ENCODE measurements at places on chromosomes 7 and 10. TPM values are rescaled to one million over a fixed set of nuclear protein-coding genes. Genes with fewer than 3 reads are reported as not detected.

Gene C10orf88
- 16.5 TPM for total RNA-seq

Gene CALN1
- 9.8 TPM for total RNA-seq

Gene TMEM229A
- 1.9 TPM for total RNA-seq

Gene TRPV5
- total RNA-seq: 0.16 TPM
